ENCODE measurements at places on chromosomes 1 and 21. TPM values are rescaled to one million over a fixed set of nuclear protein-coding genes. Genes with fewer than 3 reads are reported as not detected.
A peak's percentile ranks its signal among the peaks of the same experiment; 100 is the strongest.

GRCh38 chr1:206891412-206891811 lies 5.8 kb upstream of the IL24 start:
- DNase-seq, result no peak

The PIGV gene
- polyA plus RNA-seq, result 14.6 TPM

DNA sequence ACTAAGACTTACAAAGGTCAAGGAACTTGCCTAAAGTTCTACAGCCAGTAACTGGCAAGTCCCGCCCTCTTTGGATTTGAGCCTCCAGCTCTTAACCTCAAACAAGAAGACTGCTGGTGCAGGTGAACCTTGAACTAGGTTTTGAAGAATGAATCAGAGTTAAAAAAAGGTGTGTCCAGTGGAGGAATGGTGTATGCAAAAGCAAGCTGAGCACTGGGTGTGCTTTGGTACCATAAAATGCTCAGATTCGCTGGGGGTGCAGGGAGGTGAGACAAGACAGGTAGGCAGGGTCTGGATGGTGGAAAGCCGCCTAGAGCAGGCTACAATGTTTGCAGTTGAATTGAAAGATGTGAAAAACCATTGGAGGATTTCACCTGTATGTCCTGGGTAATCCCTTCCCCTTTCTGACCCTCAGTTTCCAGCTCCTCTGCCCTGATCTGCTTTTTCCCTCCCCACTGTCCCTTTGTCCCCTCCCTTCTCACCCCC lies 39.8 kb downstream of the FOXD2 start:
- DNase-seq, result no peak

- no peak for DNase-seq
Measured at GRCh38 chr1:2193514-2194281, 874 bp downstream of the FAAP20 start.

The EPHA10 gene
- polyA plus RNA-seq, result 0.28 TPM

DNA sequence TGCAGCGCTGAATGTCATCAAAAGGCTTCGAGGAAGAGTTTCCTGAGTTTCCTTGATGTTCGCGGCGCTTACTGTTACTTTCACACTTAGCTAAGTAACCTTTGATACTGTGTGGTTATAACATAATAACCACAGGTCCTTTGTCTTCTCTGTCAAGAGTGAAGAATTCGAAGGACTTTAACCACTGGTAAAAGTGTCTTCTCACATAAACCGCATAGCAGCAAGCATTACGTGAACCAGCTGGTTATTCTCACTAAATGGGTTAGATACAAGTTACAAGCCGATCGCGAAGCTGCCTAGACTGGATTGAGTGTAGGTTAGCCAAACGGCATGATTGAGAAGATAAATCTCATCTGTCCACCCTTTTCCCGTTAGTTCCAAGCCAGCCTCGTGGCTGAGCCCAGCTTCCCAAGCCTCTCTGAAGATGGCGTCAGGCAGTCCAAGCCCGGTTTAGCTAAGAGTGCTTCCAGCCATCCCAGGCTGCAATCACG lies 18.3 kb upstream of the IFNGR2 start:
- DNase-seq, result no peak

The CEPT1 gene
- 59.9 TPM for polyA plus RNA-seq

DNA sequence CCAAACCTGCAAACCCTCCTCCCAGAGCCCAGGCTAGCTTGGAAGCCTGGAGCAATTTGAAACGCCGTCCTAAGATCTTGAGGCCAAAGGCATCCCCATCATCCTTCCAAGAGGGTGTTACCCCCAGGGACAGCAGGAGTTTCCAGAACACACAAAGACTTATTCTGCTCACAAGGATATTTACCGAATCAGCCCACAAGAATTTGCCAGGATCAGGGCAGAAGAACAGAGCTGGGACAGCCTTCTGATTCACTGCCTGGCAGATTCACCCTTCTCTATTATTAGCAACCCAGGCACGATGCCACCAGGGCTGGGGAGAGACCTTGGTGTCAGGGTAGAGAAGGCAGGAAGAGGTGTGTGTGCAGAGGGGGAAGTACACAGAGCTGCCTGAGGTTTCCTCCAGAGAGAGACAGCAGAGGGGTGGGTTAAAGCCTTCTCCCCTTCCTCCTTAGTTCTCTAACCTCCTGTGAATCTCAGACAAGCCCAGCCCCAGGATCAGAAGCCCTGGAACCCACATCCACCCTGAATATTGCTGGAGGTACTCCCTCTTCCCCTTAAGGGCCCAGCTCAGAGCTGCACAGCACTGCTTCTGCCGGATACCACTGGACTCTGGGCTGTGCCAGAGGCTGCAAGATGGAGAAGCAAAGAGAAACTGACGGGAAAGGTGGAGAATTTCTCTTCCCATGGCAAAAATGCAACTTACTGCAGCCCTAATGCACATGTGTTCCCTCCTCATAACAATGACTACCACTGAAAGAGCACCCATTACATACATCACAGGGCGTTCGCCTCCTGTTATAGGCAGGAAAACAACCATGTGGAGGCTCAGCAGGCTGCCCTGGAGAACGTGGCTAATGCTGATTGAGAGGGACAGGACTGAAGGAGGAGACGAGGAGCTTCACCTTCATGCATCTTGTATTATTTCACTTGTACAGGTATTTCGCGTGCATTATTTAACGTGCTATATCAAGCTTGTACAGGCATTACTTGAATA lies 61.8 kb downstream of the ITPKB start:
- no peak for DNase-seq

GRCh38 chr21:26933448-26933847 lies 33.4 kb downstream of the ADAMTS5 start:
- no peak for DNase-seq

The LMX1A gene
- not detected for polyA plus RNA-seq

DNA sequence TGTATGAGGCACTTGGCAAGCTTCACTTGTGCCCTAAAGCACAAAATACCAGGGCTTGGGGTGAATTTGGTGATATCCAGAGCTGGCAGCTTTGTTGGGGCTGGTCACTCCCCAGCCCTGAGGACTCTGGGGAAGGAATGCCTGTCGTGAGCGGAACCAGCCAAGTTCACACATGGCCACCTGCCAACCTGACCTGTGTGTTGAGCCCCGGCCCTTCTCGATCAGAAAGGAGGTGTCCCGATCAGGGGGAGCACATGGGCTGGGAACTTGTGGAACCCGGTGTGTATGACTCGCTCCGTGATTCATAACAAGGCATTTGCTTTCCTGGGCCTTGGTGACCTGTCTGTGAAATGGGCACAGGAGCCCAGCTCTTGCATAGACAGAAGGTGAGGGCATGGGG lies 43.1 kb downstream of the AGPAT3 start:
- no peak for DNase-seq

DNA sequence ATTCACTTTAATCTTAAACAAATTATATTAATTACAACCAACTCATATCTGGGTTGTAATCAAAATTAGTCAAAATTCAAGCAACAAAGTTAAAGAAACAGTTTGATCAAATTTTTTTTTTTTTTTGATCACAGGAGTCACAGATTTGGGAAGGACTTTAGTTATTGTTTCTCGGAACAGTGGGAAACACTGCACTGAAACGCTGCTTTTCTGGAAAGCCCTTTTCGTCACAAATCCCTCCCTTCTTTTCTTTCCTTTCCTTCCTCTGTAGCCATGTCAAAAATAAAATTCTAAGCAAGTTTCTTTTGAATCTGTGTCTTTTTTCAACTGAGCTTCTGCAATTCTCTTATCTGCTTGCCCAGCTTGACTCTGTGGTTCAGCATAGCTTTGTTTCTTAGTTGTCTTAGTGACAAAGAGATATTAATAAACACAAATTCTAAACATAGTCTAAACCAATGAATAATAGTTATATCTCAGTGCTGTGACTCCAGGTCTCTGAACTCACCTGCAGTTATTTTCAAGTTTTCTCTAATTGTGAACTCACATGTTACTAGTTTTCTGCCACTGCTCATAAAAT lies 53.8 kb downstream of the PTGS2 start:
- DNase-seq, result no peak

GRCh38 chr1:229059671-229060539 lies 211.0 kb upstream of the RAB4A start:
- DNase-seq, result no peak

The LRRC53 gene
- polyA plus RNA-seq, result not detected

GRCh38 chr1:23793018-23793781 lies 2.3 kb downstream of the LYPLA2 start:
- no peak for DNase-seq

- DNase-seq, result no peak
Measured at GRCh38 chr1:228218513-228219244, 10.8 kb downstream of the OBSCN start.

The ELF3 gene
- 54.8 TPM for polyA plus RNA-seq

- no peak for DNase-seq
Measured at GRCh38 chr1:10597492-10598388, 123.0 kb downstream of the PEX14 start.

DNA sequence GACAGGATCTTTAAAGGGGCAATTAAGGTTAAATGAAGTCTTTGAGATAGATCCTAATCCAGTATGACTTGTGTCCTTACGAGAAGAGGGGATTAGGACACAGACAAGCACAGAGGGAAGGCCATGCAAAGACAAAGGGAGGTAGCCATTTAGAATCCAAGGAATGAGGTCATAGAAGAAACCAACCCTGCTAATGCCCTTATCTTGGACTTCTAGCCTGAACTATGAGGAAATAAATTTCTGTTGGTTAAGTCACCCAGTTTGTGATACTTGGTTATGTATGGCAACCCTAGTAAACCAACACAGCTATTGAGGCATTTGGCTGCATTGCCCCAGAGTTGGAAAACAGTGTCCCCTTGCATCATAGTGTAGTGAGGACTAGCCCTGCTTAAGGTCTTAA lies 121.3 kb downstream of the MAST2 start:
- DNase-seq, result no peak

DNA sequence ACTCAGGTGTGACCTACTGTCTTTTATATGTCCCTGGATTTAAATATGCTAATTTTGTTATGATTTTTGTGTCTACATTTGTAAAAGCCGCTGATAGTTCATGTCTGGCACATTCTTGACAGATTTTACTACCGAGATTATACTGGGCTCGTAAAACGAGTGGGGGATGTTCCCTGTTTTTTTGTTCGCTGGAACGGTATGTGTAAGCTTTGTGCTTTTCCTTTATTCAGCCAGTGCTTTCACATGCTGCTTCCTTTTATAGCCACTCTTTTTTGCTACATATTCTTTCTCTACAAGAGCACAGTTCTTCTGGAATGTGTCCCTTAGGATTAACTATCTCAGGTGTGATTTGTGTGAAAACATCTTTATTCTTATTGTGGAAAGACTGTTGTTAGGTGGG lies 46.6 kb downstream of the ADARB1 start:
- no peak for DNase-seq

GRCh38 chr1:107976836-107977235 lies 11.9 kb upstream of the VAV3 start:
- DNase-seq, result no peak

The RGS1 gene
- 5.7 TPM for polyA plus RNA-seq

DNA sequence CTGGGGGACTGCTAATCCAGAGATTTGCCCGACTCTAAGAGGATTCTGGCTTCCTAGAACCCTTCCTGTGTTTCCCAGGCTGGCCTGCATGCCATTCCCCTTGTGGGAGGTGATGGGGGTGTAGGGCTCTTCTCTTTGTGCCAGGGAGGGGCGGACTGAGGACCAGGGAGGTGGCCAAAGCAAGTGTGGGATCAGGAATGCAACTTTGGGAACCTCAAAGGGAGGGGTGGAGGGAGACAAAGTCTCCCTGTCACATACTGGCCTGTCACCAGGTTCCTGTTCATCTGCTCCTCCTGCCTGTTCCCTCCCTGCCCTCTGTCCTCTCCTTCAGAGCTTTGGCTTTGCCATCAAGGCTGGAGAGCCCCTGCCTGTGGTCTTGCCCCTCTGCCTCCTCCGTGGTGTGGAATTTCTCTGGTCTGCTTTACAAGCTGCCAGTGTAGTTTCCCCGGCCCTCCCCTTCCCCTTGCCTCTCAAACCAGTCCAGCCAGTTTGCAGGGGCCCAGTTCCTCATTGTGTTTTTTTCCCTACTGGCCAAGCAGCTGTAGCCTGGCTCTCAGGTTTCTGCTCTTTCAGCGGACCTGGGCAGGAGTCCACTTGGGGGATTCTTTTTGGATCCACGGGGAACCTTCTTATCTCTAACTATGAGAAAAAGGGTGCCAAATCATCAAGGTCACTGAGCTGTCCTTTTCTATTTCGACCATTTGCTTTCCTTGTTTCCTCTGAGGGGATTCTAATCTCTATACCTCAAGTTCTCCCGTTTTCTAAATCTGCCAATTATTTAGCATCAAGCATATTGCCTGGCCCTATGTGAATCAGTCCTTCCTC lies 1.8 kb downstream of the CGN start:
- peak; percentile 52 for DNase-seq

- DNase-seq, result no peak
Measured at GRCh38 chr1:97105531-97105930, 383.9 kb downstream of the PTBP2 start.

- peak; percentile 53 for DNase-seq
Measured at GRCh38 chr1:86380257-86380861, 15.8 kb downstream of the ODF2L start.

- DNase-seq, result no peak
Measured at GRCh38 chr1:117563492-117563875, 42.4 kb upstream of the TENT5C start.

- DNase-seq, result no peak
Measured at GRCh38 chr1:97298966-97299365, 577.4 kb downstream of the PTBP2 start.

The AMY2B gene
- 31.4 TPM for polyA plus RNA-seq
